T1000 (cell line): ENCODE measurements at places on chromosomes 13 and 19.

DNA sequence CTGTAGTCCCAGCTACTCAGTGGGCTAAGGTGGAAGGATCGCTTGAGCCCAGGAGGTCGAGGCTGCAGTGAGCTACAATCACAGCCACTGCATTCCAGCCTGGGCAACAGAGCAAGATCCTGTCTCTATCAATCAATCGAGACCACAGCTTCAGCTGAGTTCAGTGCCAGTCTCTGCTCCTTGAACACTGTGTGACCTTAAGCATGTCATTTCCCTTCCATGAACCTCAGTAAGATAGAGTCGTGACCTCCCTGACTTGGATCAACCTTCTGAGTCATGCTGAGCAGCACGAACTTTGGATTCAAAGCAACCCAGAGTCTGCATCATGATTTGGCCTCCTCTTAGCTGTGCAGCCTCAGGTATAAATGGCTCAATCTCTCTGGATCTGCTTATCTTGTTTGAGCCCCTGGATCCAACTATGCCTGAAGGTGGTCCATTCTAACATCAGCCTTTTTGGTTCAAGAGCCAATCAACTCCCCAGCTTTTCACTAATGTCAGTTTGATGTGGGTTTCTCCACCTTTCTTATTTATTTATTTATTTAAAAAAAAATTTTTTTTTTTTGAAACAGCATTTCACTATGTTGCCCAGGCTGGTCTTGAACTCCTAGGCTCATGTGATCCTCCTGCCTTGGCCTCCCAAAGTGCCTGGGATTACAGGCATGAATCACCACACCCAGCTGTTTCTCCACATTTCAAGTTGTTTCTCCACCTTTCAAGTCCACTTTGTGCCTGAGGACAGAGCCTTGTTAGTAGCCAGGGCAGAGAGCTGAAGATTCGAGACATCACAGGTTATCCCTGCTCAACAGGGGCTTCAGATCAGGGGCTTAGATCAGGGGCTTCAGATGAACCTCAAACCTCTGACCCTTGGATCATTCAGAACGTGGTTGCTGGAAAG lies 26.4 kb downstream of the PTPRS start:
- DNase-seq, result no peak

DNA sequence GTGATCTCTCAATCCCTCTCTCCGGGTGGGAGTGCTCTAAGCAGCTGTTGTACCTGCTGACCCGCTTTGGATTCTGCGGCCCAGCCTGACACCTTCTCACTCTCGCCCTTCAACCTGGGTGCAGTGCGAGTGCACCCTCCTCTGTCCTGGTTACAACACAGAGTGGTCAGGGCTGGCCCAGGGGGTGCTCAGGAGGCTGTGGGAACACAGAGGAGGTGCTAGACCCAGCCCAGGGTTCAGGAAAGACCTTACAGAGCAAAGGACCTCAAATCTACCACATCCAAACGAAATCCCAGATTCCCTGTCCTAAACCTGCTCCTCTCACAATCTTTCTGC lies 23.7 kb downstream of the ZNF175 start:
- no peak for DNase-seq

GRCh38 chr19:14476673-14477401 lies 1.7 kb upstream of the PTGER1 start:
- peak; percentile 26 for DNase-seq

- no peak for DNase-seq
These were observed 15.8 kb downstream of the ARRDC2 start for GRCh38 chr19:18023622-18024251.

- no peak for DNase-seq
These were observed 3.1 kb upstream of the PTPRH start for GRCh38 chr19:55212447-55212846.
